ENCODE measurements at places on chromosomes 12 and 14. TPM values are rescaled to one million over a fixed set of nuclear protein-coding genes. Genes with fewer than 3 reads are reported as not detected.

Gene TPPP2
- total RNA-seq = not detected

Gene ANGEL1
- 6.7 TPM for total RNA-seq

Gene TSHR
- not detected for total RNA-seq

Gene SMCO2
- total RNA-seq = 0.17 TPM

Gene RAB15
- total RNA-seq = 20.2 TPM

Gene HOMEZ
- 7.9 TPM for total RNA-seq
